Lung (tissue), 17 donors: ENCODE measurements at places on chromosomes 12 and 14. TPM values are rescaled to one million over a fixed set of nuclear protein-coding genes. Genes with fewer than 3 reads are reported as not detected.

GRCh38 chr12:110733089-110733715, 9.5 kb downstream of the PPP1CC start:
- no peak overlapping the region for H3K4me3 ChIP-seq
- peaks cover 25% of the 10 kb centered on the region for H3K4me1 ChIP-seq
- DNase-seq, result no peak

GRCh38 chr12:112946236-112947000, 8.1 kb downstream of the OAS3 start:
- no peaks in the 10 kb centered on the region for H3K27me3 ChIP-seq
- peaks cover 41% of the 10 kb centered on the region for H3K36me3 ChIP-seq
- no peaks in the 10 kb centered on the region for H3K4me1 ChIP-seq
- H3K27ac ChIP-seq, result no peak overlapping the region

- no peak overlapping the region for H3K27ac ChIP-seq
- no peak overlapping the region for H3K4me3 ChIP-seq
- H3K27me3 ChIP-seq, result no peaks in the 10 kb centered on the region
- H3K4me1 ChIP-seq, result no peaks in the 10 kb centered on the region
- no peaks in the 10 kb centered on the region for H3K36me3 ChIP-seq
Observed at GRCh38 chr14:67889455-67889854, 69.9 kb downstream of the RAD51B start.

- H3K4me3 ChIP-seq, result no peak overlapping the region
- DNase-seq, result no peak
- no peaks in the 10 kb centered on the region for H3K36me3 ChIP-seq
Observed at GRCh38 chr12:29733060-29733459, 50.7 kb downstream of the TMTC1 start.

The MTERF2 gene
- total RNA-seq, result 9.1 TPM
